Type B pancreatic cell (in vitro differentiated cells): ENCODE measurements at places on chromosomes 2 and 18. TPM values are rescaled to one million over a fixed set of nuclear protein-coding genes. Genes with fewer than 3 reads are reported as not detected.

DNA sequence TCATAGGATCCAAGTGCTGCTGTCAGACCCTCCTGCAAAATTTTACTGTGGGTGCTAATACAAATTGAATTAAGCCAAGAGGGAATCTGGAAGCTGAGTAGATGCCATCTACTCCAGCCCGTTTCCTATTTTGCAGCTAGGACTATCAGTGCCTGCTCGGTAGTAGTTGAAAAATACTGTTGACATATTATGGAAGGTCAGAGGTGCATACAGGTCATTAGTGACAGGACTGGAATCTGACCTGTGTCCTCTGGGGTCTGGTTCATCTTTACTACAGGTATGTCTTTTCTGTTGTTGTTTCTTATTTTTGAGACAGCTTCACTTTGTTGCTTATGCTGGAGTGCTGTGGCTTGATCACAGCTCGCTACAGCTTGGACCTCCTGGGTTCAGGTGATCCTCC lies 58.8 kb downstream of the MAP4K4 start:
- no peaks in the 10 kb centered on the region for H3K27me3 ChIP-seq
- H3K27ac ChIP-seq: no peak overlapping the region
- H3K4me1 ChIP-seq: peaks cover 51% of the 10 kb centered on the region
- peaks cover 16% of the 10 kb centered on the region for H3K36me3 ChIP-seq

GRCh38 chr18:46622999-46623398 lies 34.0 kb downstream of the LOXHD1 start:
- H3K27me3 ChIP-seq: peaks cover 19% of the 10 kb centered on the region
- no peak overlapping the region for H3K4me3 ChIP-seq
- no peaks in the 10 kb centered on the region for H3K36me3 ChIP-seq
- DNase-seq: no peak

GRCh38 chr2:184890311-184890710 lies 292.0 kb downstream of the ZNF804A start:
- H3K27me3 ChIP-seq: no peaks in the 10 kb centered on the region
- H3K4me1 ChIP-seq: no peaks in the 10 kb centered on the region
- DNase-seq: no peak
- no peak overlapping the region for H3K4me3 ChIP-seq

DNA sequence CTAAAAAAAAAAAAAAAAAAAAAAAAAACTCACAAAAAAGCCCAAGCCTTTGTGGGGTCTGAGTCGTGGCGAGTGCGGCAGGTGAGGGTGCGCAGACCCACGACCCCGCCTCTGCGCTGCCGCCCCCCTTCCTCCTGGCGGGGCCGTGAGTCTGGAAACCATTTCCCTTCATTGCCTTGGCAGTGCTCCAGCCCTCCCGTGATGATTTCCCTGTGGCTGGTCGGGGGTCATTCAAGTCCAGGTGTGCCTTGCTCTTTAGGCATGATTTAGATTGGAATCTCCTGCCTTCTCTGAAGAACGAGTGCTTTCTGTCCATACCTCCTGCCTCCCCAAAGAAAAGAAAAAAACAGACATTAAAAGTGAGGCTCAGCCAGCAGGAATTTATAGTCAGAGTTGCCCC lies 161.8 kb downstream of the FAM210A start:
- H3K36me3 ChIP-seq: no peaks in the 10 kb centered on the region
- DNase-seq: no peak
- no peak overlapping the region for H3K27ac ChIP-seq
- H3K27me3 ChIP-seq: peaks cover 8% of the 10 kb centered on the region
- no peak overlapping the region for H3K4me3 ChIP-seq
- H3K4me1 ChIP-seq: peaks cover 21% of the 10 kb centered on the region

GRCh38 chr2:144159240-144159639 lies 360.7 kb downstream of the ZEB2 start:
- no peak overlapping the region for H3K27ac ChIP-seq
- H3K27me3 ChIP-seq: peaks cover 3% of the 10 kb centered on the region
- H3K4me1 ChIP-seq: no peaks in the 10 kb centered on the region
- DNase-seq: no peak
- H3K4me3 ChIP-seq: no peak overlapping the region

DNA sequence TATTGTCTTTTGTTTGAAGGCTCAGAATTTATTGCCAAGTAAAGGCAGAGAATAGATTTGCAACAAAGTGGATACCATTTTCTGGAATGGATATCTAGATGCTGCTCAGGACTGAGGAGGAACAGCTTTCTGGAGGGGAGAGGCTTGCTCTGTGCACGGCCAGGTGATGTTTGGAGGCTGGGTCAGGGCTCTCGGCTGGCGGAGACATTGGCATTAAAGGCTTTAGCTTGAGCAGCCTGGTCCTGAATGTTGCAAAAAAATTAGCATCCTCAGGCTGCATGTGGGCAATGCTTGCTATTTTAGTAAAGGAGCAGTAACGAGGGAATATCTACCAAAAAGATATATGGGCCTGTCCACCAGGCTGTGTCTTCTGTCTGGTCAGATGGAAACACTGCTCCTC lies 20.4 kb downstream of the RNF144A start:
- H3K36me3 ChIP-seq: peaks cover 24% of the 10 kb centered on the region
- no peak overlapping the region for H3K27ac ChIP-seq
- peaks cover 14% of the 10 kb centered on the region for H3K4me1 ChIP-seq
- DNase-seq: no peak

DNA sequence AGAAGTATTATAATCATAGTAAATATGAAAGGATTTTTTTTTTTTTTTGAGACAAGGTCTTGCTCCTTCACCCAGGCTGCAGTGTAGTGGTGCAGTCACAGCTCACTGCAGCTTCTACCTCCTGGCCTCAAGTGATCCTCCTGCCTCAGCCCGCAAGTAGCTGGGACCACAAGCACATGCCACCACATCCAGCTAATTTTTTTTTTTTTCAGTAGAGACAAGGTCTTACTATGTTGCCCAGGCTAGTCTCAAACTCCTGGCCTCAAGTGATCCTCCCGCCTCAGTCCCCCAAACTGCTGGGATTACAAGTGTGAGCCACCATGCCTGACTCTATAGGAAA lies 301.6 kb upstream of the STON1 start:
- H3K27me3 ChIP-seq: no peaks in the 10 kb centered on the region
- no peaks in the 10 kb centered on the region for H3K36me3 ChIP-seq
- DNase-seq: no peak
- H3K4me1 ChIP-seq: no peaks in the 10 kb centered on the region
- no peak overlapping the region for H3K4me3 ChIP-seq
- no peak overlapping the region for H3K27ac ChIP-seq

DNA sequence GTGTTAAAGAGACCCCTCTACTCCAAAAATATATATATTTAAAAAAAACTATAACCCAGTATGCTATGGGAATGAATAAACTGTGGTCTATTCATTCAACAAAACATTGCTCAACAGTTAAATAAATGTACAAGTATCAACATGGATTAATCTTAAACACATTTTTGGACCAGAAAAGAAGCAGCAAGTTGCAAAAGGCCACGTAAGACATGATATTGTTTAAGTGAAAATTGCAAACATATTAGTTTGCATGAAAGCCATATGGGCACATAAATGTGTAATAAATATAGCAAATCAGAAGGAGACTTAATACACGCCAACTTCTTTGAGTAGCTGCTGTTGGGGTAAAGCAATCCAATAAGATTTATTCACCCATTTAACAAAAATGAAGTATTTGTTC lies 321.5 kb downstream of the FBXO15 start:
- no peak for DNase-seq
- H3K4me1 ChIP-seq: no peaks in the 10 kb centered on the region
- H3K27ac ChIP-seq: no peak overlapping the region
- H3K36me3 ChIP-seq: no peaks in the 10 kb centered on the region

- H3K36me3 ChIP-seq: no peaks in the 10 kb centered on the region
- no peak overlapping the region for H3K27ac ChIP-seq
- H3K27me3 ChIP-seq: no peaks in the 10 kb centered on the region
- DNase-seq: no peak
- no peak overlapping the region for H3K4me3 ChIP-seq
- H3K4me1 ChIP-seq: no peaks in the 10 kb centered on the region
These were observed 14.7 kb downstream of the ZC3H6 start for GRCh38 chr2:112290088-112290487.

DNA sequence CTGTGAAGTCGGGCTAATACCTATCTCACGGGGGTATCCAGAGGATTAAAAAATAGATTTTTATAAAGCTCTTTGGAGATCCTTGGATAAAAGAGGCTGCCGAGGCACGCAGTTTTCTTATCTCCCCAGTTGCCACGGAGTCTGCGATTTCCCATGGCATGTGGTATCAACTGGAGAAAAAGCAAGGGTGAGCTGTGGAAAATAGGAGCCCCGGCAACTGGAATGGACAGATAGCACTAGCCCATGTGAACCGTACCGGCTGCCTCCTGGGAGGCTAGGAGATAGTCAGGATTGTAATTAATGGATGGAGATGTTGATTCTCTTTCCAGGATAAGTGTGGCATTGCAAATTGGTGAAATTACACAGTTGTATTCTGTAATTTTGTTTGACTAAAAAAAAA lies 407.6 kb upstream of the KCNH7 start:
- H3K27ac ChIP-seq: no peak overlapping the region
- DNase-seq: no peak
- peaks cover 11% of the 10 kb centered on the region for H3K27me3 ChIP-seq
- peaks cover 16% of the 10 kb centered on the region for H3K4me1 ChIP-seq
- no peak overlapping the region for H3K4me3 ChIP-seq
- no peaks in the 10 kb centered on the region for H3K36me3 ChIP-seq

- no peaks in the 10 kb centered on the region for H3K27me3 ChIP-seq
- no peak for DNase-seq
- H3K36me3 ChIP-seq: no peaks in the 10 kb centered on the region
- no peak overlapping the region for H3K27ac ChIP-seq
These were observed 247.0 kb upstream of the SYT4 start for GRCh38 chr18:43524260-43524659.

DNA sequence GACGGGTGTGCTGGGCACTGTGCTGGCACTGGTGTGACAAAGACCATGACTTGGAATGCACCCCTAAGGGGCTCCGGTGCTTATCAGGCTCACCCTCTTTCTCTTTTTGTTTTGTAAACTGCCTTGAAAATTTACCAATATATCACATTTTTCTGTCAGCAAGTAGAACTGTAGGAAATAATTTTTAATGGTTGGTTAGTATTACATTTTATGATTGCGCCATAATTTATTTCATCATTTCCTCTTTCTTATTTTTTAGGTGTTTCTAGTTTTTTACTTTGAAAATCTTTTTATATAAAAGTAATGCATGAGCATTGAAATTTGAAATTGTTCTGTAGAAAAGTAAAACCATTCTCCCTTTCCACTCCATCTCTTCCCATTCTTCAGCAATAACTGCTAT lies 100.9 kb downstream of the MMADHC start:
- H3K27me3 ChIP-seq: no peaks in the 10 kb centered on the region
- H3K27ac ChIP-seq: no peak overlapping the region
- no peak overlapping the region for H3K4me3 ChIP-seq

GRCh38 chr18:46013484-46014189 lies 46.5 kb upstream of the EPG5 start:
- H3K4me1 ChIP-seq: no peaks in the 10 kb centered on the region
- H3K27me3 ChIP-seq: no peaks in the 10 kb centered on the region
- H3K4me3 ChIP-seq: no peak overlapping the region
- H3K36me3 ChIP-seq: peaks cover 3% of the 10 kb centered on the region
- no peak for DNase-seq
- no peak overlapping the region for H3K27ac ChIP-seq

DNA sequence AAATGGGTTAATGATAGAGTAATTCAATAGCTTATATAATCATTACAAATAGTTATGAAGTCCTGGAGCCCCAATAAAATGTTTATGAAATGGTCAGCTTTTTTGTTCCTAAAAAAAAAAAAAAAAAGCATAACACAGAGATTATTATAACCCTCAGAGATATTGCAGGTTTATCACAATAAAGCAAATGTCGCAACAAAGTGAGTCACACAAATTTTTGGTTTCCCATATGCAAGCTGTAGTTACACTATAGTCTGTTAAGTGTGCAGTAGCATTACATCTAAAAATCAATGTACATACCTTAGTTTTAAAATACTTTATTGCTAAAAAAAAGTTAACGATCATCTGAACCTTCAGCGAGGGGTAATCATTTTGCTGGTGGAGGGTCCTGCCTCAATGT lies 20.0 kb downstream of the WDFY1 start:
- no peak overlapping the region for H3K4me3 ChIP-seq
- peaks cover 6% of the 10 kb centered on the region for H3K4me1 ChIP-seq
- DNase-seq: no peak
- peaks cover 20% of the 10 kb centered on the region for H3K36me3 ChIP-seq

DNA sequence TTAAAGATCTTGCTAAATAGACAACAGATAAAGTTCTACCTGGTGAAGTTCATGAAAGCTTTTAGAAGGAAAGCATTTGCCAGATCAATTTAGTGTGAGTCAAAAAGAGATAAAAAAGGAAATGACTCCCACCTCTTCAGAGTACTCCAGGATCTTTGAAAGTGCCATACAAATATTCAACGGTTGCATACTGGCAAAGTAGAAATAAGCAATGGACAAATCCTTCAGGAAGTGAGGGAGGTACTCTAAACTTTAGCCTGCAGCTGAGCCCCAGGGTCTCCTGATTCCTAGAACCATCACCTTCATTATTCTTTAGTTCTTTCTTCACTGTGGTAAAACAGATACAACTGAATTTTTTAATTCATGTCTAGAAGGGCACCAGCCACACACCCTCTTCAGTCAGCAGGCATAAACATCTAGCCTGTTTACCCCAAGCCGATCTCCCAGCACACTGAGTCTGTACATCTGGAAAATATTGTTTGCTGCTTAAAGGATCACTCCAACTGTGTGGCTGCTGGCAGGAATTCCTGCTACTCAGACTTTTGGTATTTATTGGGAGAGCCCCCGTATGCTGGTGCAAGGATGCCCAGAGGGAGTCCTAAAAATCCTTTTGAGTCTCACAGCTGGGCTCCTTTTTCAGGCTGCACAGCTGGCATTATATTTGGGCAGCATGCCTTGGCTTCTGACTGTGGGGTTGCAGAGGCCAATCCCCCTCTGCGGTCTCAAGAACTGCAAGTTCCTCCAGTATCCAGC lies 72.3 kb upstream of the SESTD1 start:
- H3K27ac ChIP-seq: no peak overlapping the region
- no peaks in the 10 kb centered on the region for H3K27me3 ChIP-seq
- H3K4me3 ChIP-seq: no peak overlapping the region
- no peak for DNase-seq
- no peaks in the 10 kb centered on the region for H3K36me3 ChIP-seq

DNA sequence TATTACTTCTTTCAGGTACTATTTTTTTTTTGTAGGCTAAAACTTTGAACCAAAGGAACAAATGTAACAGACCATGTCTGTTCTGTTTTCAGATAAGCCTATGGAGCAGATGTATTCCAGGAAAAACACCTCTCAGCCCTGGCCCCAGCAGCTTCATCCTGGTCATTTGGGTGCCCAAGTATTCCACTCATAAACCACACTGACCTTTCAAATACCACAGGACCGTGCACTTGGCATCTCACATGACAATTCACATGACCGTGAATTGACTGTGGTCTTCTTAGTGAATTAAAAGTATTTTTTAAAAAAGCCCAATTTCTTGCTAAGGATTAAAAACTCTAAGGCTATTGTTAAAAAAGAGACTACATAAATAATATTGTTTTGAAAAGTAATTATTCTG lies 50.2 kb downstream of the SMIM21 start:
- H3K36me3 ChIP-seq: peaks cover 4% of the 10 kb centered on the region
- H3K4me3 ChIP-seq: no peak overlapping the region
- H3K27me3 ChIP-seq: peaks cover 5% of the 10 kb centered on the region
- no peak overlapping the region for H3K27ac ChIP-seq
- DNase-seq: no peak
- H3K4me1 ChIP-seq: peaks cover 28% of the 10 kb centered on the region

The SALL3 gene
- total RNA-seq: 0.21 and 14.6 TPM in 2 replicates

The MBD5 gene
- 38.8 and 54.7 TPM in 2 replicates for total RNA-seq

The C2orf69 gene
- 9.9 and 14.5 TPM in 2 replicates for total RNA-seq

The VWA3B gene
- 0.38 and 4.1 TPM in 2 replicates for total RNA-seq

The IMMT gene
- 83.6 and 108 TPM in 2 replicates for total RNA-seq
